Nucleus accumbens (tissue), 56 donors: ENCODE measurements at places on chromosomes 6 and 20.

- DNase-seq = no peak
These were observed 2.2 kb downstream of the PSORS1C1 start for GRCh38 chr6:31116661-31117385.

DNA sequence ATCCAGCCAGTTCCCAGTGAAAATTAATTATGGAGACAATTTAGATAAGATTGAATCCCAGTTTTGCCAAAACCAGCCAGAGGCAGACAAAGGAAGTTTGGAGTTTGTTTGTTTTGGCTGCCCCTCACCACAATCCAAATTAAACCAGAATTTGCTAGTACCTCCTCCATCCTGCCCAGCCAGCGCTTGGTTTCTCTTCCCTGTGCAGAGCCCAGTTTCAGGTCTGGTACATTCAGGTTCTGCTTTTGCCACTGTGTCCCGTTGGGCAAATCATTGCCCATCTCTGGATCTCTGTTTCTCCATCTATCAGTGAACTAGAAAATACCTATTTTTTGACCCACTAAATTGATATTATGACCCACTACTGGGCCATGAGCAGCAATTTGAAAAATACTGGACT is 26.4 kb downstream of the FOXP4 start:
- no peak for DNase-seq

- DNase-seq = no peak
These were observed 437.3 kb downstream of the DHX35 start for GRCh38 chr20:39399463-39399862.

DNA sequence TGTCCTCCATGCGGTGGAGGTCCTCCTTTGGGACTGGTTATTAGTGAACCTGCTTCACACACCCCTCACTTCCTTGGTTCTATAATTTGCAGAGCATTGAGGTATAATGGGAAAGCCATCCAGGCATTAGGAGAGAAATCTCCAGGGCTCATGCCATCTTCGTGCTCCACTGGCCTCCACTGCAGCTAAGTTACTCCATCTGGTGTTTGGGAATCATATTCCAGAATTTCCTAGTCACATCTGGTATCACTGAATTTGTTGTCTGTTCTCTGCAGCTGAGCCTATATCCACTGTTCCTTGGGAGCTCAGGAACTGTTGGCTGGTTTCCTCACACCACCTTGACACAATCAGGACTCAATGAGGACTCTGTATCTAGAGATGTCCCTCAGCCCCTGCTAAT is 173.0 kb upstream of the TSHZ2 start:
- no peak for DNase-seq

- no peak for DNase-seq
These were observed 44.8 kb upstream of the CTAGE9 start for GRCh38 chr6:131755597-131755996.

DNA sequence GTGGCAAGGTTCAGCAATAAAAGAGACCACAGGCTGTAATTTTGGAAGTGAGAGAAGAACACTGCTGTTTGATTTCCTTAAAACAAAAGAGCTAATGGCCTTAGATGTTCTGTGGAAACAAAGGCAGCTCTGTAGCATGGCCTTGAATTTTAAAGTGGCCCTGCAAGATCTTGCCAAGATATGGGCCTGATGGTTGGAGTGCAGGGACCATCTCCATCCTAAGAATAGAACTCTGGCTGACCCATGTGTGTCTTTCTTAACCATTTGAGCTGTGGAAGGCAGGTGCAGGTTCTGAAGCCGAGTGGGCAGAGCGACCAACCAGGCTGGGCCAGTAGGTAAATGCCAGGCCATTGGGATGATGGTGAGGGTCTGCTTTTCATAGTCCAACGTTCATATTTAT is 73.8 kb upstream of the VSTM2L start:
- DNase-seq = no peak

DNA sequence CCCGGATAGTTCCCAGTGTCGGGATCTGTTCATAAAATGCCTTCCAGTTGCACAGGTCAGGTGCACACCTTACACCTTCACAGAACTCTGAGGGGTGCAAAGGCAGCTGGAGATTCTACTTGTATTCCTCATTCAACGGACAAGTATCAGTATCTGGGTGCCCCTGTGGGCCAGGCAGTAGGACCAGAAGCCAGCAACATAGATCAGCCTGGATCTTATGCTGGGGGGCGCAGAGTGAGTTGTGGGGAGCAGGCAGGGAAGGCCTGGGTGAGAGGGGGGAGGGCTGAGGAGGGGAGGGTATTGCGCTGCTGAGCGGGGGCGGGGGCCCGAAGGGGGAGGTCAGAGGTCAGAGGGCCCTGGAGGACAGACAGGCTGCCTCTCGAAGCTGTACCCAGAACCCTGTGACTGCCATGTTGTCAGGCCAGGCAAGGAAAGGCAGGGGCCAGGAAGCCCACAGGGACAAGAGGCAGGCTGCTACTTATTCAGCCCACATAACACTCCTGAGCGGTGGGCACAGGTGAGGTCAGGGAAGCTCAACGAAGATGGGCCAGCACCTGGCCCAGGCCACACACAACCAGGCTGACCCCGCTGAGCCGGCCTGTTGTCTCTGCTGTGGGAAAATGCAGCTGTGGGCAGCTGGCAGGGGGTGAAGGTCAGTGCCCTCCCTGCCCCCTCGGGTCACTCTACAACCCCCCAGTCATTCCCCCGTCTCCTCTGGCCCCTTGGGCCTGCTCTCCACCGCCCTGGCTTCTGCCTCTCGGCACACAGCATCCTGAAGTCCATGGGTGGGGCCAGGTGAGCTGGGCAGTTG is 1.1 kb downstream of the OPRL1 start:
- no peak for DNase-seq

- DNase-seq = no peak
These were observed 4.8 kb downstream of the SLC32A1 start for GRCh38 chr20:38728911-38729642.
